ENCODE measurements at places on chromosomes 4 and X. TPM values are rescaled to one million over a fixed set of nuclear protein-coding genes. Genes with fewer than 3 reads are reported as not detected.
A peak's percentile ranks its signal among the peaks of the same experiment; 100 is the strongest.

- DNase-seq, result no peak
Observed at GRCh38 chrX:107574054-107574683, 54.1 kb upstream of the PRPS1 start.

DNA sequence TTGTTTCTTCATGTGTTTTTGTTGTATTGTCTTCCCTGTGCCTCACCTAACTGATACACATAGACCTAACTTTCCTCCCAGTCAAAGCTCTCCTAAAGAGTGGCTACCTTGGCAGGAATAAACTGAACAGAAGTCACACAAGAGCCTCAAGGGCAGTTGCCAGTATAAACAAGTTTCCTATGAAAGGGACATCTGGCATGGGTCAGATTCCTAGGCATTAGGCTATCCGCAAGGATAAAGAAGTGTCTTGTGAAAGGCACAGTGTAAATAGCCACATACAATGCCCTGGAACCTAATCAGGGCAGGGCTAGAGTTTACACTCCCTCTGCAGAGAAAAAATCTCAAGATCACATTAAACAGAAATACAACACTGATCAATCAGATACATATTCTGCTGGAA lies 220.8 kb downstream of the SPANXN3 start:
- DNase-seq, result no peak

GRCh38 chr4:84167093-84167492 lies 332.0 kb downstream of the NKX6-1 start:
- no peak for DNase-seq

DNA sequence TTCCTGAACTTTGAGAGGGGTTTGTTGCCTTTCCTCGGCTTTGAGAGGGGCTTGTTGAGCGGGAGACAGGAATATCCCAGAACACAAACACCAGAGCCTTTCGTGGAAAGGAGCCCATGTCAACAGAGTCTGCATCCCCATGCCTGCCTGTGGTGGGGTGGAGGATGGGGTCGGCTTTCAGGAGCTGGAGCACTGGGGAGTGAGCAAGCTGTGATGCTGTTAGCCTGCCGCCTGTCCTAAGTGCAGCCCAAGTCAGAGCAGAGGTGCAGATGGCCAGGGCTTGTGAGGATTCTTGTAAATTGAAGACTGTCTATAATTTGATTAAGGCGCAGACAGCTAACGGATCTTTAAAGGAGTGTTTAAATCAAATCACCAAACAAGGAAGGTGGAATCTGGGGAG lies 103.3 kb upstream of the ANK2 start:
- DNase-seq, result no peak

DNA sequence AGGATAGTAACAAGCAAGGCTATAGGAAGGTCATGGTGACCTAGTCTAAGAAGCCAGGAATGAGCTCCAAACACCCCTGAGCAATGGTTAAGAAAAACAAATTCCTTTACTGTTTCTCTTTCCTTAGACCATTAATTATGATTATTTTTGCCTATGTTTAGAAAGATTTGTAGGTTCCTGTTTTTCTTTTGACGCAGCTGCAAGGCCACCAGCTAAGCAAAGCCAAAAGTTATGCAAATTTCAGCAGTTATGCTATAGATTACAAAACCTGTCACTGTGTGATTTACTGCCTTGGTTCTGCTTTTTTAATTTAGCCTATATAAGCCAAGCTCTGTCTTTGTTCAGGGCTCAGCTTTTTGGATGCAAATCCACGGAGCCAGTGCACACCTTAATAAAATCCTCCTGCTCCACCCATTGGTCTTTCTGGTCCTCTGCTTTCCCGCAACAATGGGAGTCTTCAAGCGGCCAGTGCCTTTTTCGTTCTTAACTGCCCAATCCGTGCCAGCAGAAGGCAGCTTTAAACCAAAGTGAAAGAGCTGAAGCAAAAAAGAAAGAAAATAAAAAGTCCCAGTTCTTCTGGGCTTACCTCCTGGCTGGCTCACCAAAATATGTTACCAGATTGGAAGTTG lies 1.4 kb upstream of the CEP135 start:
- DNase-seq, result peak; percentile 73

DNA sequence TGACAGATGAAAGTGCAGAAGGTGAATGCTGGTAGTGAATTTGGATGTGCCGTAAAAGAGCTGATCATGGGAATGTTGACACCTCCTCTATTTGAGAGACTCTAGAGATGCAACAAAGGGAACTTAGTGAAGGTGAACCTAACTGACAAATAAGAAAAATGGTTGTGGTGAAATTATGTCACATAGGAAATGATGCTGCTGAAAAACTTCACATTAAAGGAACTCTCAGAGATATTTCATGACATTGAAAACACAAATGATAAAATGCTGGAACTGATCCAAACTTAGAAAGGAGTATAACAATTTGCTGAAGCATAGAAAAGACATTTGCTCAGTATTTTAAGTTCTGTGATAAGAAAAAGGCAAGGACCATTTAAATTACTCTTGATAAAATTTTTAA lies 31.9 kb downstream of the MGAT4D start:
- no peak for DNase-seq

- no peak for DNase-seq
Observed at GRCh38 chr4:176448761-176449160, 129.0 kb downstream of the SPCS3 start.

DNA sequence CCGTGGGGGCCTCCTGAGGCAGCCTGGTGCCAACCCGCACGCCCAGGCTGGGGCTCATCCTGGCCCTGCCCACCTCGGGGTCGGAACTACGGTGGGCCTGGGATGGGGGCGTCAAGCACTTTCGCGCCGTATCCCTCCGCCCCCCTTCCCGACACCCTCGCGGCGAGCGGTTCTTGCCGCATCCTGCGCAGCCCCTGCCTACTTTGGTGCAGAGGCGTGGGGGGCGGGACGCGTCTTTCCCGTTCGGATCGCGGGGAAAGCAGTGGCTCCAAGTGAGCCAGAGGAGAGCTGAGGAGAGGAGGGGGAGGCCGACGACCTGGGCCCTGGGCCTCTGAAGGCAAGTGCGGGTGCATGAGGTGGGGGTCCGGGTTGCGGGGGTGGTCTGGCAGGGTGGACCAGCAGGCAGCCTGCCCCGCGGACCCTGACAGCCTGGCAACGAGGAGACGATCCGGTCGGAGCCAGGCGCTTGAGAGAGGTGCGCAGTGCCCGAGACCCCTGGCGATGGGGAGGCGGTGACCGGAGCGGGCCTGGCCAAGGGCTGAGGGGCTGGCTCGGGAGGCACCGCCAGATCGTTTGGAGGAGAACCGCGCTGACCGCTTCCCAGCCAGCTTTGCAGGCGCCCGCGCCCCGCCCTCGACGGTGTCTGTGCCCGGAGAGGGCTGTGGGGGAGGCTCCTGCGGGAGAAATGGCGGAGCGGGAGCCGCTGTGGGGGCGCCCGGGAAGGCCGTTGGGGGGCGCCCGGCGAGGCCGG lies at the start of gene GPRASP2:
Gene GPRASP2, plus strand, starts transcription at position 233 of the 751 bp plus-strand sequence. CDS start 2,422 bp downstream, outside the sequence.
- DNase-seq, result no peak

DNA sequence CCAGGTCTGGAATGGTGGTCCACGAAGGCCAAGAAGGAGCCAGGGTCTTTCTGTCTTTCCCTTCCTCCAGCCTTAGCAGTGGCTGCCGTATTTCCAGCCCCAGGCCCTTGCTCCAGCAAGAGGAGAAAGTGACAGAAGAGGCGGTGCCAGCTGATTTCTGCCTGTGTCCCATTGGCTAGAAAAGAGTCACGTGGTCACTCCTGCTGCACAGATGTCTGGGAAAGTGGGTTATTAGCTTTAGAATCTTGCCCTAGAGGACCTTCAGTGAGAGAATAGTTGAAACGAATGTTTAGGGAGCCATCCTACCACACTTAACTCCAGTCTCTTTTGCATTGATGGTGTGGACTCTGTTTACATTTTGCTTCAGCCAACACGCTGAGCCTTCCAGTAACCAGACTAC lies 99.3 kb upstream of the BCOR start:
- DNase-seq, result no peak

- DNase-seq, result no peak
Observed at GRCh38 chr4:40186665-40187014, 10.2 kb upstream of the RHOH start.

GRCh38 chrX:69045616-69046345 lies 119.5 kb downstream of the PJA1 start:
- no peak for DNase-seq

DNA sequence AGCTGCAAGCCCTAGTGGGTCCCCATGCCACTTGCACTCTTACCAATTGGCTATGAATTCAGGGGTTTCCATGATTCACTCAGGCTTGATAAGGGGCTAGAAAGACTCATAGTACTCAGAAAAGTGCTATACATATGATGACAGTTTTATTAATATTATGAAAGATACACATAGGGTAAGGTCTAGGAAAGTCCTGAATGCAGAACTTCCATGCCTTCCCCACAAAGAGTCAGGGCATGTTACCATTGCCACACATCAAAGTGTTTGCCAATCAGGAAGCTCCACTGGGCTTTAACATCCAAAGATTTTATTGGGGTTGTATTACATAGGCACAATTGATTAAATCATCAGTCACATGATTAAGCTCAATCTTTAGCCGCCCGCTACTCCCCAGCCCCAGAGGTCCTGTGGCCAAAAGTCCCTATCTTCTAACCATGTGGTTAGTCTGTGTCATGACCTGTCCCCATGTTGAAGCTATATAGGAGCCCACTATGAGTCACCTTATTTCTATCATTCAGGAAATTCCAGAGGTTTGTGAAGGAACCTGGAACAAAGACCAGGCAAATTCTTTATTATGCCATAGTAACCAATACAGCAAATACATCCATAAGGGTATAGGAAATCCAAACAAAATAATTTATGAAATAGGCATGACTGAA lies 635.6 kb downstream of the STPG2 start:
- no peak for DNase-seq

DNA sequence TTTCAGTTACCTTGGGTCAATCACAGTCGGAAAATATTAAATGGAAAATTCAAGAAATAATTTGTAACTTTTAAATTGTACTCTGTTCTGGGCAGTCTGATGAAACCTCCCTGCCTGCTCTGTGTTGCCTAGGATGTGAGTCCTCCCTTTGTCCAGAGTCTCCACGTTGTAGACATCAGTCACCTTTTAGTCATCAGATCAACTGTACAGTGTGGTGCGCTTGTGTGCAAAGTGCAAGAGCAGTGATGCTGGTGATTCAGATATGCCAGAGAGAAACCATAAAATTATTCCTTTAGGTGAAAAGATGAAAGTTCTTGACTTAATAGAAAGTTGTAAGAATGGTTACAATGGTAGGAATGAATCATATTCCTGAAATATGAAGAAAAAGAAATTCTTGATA lies 1.4 kb downstream of the SPATA4 start:
- no peak for DNase-seq

- DNase-seq, result peak; percentile 64
Observed at GRCh38 chrX:45758738-45759397, 558.2 kb upstream of the DIPK2B start.

- no peak for DNase-seq
Observed at GRCh38 chr4:54668014-54668611, 10.4 kb downstream of the KIT start.

- no peak for DNase-seq
Observed at GRCh38 chr4:107216379-107216778, 180.3 kb upstream of the DKK2 start.

DNA sequence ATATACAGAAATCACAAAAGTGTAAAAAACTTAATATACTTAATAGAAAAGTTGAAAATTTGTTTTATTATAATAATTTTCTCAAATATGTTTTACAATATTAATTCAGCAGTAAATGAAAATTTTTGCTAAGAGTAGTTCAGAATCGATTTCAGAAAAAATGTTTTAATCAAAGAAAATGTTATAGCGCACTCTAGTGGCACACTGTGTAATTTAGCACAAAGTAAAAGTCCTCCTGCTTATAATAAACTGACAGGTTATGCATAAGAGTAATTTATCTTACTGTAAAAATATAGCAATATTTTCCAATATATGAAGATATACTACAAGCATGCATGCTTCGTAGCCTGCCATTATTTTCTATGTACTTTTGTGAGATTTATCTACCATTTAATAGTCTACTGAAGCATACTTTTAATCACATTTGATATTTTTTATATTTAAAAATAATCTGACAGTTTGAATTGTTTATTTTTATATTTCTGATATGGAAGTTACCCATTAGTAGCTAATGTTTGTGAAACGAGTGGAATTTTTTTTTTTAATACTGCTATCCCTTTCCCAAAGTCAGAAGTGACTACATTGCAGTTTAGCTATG lies 217.9 kb upstream of the KLHL4 start:
- no peak for DNase-seq

DNA sequence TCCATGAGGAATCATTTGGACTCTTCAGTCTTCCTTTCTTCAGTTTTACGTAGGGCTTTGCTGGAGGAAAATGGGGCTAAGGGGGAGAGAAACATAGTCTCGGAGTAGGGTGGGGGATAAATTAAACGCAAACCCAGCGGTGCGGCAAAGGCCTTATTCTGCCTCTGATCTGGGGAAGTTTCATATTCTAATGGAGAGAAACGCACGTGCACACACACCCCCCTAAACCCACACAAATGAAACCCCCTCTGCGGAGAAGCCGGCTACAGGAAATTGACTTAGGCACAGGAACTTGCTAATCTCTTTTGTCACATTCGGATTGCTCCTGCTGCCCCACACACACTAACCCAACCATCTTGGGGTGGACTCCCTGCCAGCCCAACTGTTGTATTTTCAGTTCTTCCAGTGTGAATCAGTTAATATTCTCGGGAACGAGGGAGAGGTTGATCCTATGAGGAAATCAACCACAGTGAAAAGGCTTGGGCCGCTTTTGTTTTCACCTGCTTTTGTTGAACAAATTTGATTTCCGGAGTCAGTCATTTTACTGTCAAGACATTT lies at the start of gene RHOH:
Gene RHOH, plus strand, starts transcription at position 308 of the 558 bp plus-strand sequence. CDS start 46,356 bp downstream, outside the sequence.
- no peak for DNase-seq

DNA sequence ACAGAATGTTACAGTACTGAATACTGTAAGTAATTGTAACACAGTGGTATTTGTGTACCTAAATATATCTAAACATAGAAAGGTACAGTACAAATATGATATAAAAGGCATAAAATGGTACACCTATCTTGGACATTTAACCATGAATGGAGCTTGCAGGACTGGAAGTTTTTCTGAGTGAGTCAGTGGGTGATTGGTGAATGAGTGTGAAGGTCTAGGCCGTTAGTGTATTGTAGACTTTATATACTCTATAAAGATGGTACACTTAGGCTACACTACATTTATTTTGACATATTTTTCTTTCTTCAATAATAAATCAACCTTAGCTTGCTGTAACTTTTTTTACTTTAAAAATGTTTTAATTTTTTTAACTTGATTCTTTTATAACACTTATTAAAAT lies 422.5 kb upstream of the FSTL5 start:
- no peak for DNase-seq

The NOA1 gene
- 31.6 TPM for total RNA-seq

The ZCCHC12 gene
- not detected for total RNA-seq

The ACOX3 gene
- total RNA-seq, result 23.6 TPM

The TMEM35A gene
- not detected for total RNA-seq

Measured in GM12878 (cell line).